ENCODE measurements at places on chromosomes 13 and 19.
A peak's percentile ranks its signal among the peaks of the same experiment; 100 is the strongest.

GRCh38 chr19:9857920-9858746 is 23.0 kb downstream of the PIN1 start:
- DNase-seq = peak; percentile 28

DNA sequence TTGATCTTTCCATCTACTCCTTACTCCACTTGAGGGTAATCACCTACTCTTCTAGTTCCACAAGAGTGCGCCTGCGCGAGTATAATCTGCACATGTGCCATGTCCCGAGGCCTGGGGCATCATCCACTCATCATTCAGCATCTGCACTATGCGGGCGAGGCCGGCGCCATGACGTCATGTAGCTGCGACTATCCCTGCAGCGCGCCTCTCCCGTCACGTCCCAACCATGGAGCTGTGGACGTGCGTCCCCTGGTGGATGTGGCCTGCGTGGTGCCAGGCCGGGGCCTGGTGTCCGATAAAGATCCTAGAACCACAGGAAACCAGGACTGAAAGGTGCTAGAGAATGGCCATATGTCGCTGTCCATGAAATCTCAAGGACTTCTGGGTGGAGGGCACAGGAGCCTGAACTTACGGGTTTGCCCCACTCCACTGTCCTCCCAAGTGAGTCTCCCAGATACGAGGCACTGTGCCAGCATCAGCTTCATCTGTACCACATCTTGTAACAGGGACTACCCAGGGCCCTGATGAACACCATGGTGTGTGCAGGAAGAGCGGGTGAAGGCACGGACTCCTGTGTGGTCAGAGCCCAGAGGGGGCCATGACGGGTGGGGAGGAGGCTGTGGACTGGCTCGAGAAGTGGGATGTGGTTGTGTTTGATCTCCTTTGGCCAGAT is 2.7 kb upstream of the KLK2 start:
- DNase-seq = no peak

- no peak for DNase-seq
Observed at GRCh38 chr13:32031815-32032370, 319 bp downstream of the FRY start.

- no peak for DNase-seq
Observed at GRCh38 chr19:18423258-18424020, 4.2 kb downstream of the SSBP4 start.

DNA sequence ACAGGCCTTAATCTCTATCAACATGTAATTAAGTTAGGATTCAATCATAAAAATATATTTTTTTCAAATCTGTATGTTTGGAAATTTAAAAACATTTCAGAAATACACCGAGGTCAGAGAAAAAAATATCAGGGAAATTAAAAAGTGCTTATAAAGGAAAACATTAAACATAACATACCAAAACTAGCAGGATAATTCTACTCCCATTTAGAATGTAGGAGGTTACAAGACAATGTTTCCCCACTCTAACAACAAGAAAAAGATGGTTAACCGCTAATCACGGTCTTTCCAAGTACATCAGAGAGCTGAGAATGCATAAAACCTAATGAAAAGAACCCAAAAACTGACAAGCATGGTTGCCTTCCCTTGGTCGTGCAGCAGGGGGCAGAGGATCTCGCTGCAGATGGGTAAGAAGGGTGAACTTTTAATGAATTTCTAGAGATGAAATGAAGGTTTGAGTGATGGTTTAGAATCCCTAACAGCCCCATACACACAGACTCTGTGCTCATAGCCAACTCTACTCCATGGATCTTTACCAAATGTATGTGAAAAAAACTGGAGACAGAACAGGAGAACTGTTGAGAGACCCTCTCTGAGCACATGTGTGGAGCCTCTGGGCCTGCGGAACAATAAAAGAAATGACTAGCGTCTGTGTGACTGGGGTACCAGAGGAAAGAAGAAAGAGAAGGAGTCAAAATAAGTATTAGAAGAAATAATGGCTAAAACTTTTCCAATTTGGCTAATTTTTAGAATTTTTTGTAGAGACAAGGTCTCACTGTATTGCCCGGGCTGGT is 51.3 kb upstream of the LSM14A start:
- peak; percentile 67 for DNase-seq

GRCh38 chr13:35729926-35730627 is 253.6 kb upstream of the MAB21L1 start:
- DNase-seq = no peak

DNA sequence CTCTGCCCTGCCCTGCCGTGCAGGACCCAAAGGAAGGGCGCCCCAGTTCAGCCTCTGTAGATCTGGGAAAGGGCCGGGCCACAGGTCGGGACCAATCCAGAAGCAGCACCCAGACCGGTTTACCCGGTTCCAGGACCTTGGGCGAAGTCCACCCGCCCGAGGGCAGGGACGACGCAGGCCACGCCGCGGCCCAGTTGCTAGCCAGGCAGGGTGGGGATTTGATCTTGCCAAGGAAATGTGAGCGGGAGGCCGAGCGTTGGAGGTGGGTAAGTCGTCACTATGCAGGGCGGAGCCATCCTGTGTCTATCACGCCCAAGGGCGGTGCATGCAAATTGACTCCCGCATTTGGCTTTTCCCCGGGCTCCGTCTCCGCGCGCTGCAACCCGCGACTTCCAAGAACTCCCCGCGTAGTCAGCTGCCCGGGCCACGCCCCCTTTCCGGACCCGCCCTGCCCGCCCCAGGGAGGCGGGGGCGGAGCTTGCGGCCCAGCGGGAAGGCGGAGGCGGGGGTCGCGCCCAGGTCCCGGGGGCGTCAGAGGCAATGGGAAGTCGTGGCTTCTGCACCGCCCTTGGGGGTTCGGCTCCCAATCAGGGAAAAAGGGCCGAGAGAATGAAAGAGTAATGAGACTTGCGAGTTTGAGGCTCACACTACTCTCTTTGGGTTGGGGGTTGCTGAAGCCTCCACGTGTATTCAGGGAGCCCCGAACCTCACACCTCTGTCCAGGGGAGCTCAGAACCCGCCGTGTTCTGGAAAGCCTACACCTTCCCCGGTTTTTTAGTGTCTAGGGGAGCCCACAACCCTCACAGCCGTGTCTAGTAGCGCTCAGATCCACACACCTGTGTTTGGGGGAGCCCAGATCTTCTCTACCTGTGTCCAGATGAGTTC is 12.8 kb downstream of the IER2 start:
- peak; percentile 96 for DNase-seq

GRCh38 chr13:23613596-23613995 is 43.4 kb downstream of the TNFRSF19 start:
- no peak for DNase-seq

GRCh38 chr13:31627097-31627845 is 112.1 kb upstream of the RXFP2 start:
- no peak for DNase-seq

DNA sequence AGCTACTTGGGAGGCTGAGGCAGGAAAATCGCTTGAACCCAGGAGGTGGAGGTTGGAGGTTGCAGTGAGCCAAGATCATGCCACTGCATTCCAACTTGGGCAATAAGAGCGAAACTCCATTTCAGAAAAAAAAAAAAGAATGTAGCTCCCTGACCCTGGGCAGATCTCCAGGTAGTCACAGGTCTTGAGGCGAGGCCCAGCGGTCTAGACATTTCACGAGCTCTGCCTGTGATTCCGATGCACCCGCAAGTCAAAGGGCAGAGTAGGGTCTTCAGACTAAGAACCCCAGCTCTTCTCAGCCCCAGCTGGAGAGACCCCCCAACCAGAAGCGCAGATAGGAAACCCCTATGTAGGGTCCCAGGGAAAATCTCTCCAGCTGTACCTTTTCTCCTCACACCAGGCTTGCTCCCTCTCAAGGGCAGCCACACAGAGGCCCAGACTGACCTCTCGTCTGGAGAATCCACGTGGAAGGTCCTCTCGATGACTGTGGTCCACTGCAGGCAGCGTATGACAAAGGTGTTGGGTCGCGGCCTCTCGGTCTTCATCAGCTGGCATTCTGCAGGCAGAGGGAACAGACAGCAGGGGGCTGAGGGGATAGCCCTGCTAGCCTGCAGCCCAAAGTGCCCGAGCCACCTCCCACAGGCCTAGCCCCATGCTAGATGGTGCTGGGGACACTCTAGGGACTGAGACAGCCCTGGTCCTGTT is 28.4 kb upstream of the CCNP start:
- DNase-seq = no peak

- no peak for DNase-seq
Observed at GRCh38 chr13:49082653-49083536, 107.2 kb downstream of the FNDC3A start.

DNA sequence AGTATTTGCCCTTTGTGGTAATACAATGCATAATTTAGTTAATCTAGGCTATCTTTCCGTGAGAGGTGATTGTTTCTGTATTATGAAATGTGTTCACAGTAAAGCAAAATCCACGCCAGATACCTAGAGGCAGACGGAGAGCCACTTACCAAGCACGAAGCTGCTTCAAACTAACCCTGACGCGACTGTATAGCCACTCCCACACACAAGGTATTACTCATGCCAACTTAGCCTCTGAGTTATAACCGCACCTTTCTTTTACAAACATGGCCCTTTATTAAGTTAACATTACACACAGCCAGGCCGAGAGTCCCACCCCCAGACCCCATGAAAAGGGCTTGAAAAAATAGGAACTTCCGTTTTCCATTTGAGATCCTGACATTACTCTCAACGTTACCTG is 185.7 kb downstream of the ABCC4 start:
- no peak for DNase-seq

DNA sequence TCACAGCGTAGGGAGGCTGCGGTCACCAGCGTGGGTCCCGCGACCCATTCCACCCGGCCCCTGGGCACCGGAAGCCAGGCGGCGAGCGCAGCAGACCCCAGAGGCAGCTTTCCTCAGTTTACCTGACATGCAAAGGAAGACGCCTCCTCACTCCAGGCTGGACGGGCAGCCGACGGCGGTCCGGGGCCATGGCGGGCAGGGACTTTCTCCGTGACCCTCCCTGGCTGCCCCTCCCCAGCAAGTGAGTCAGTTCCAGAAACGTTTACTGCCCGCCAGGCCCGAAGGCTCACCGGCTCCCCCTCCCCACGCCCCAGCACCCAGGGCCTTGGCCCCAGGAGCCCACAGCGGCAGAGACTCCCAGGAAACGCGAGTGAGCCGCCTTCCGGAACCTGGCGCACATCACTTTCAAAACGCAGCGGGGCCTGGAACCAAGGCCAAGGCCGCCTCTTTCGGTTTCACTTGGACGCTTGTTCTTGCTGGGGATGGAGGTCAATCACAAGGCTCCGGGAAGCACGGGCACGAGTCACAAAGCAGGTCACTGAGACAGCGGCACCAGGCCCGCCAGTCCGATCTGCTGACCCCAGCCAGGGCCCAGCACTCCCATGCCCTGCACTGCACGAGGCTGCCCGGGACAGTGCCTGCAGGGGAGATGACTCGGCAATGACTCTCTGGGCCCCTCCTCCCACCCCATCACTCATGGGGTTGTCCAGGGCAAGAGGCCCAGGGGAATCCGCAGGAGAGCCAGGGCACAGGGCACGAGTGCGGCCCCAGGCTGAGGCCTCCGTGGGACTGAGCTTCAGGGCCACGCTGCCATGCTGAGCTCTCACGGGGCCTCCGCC is 5.3 kb downstream of the SBNO2 start:
- peak; percentile 81 for DNase-seq

DNA sequence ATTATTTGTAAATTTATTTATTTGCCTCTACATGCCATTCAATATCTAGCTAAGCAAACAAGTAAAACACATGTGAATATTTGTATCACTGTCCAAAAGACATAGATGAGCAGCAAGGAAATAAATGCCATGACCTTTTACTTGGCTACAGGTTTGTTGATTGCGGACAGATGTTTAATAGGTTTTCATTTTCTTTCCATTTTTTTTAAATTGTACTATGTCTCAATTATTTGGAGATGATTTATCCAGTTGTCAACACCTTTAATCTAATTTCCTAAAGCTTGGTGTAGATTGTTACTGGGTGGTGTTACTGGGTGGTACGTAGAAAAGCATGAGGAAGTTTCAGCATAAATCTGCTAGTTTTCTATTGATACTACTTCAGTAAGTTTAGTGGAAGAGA is 560.6 kb upstream of the SPRY2 start:
- no peak for DNase-seq

GRCh38 chr13:39516096-39516495 is 86.9 kb downstream of the LHFPL6 start:
- no peak for DNase-seq

- DNase-seq = no peak
Observed at GRCh38 chr13:66886264-66886663, 343.9 kb downstream of the PCDH9 start.

DNA sequence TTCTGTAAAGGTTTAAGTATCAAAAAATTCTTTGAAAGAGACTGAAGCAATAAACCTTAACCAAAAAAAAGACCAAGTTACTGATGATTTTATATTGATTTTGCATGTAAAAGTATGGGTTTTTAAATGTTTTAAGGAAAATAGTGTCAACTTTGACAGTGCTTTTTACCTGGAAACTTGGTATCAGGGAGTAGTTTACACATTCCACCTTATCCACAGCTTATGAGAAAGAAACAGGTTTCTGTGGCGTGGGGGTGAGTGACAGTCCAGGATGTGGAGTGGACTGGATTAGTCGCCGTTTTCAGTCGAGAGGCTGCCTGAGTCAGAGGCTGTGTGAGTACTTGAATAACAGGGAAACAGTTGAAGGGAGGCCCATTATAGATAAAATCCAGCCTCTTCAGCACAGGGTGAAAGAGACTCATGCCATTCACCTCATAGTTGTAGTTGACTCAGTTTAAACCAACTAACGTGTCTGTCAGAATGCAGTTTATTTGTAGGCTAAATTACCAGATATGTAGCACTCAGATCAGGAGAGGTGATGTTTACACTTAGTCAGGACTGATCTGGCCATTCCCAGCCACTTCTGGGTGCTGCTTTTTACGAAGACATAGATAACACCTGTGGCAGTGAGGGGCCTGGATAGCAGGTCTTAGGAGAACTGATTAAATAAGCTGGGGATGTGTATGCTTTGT is 595 bp upstream of the GPR183 start:
- peak; percentile 89 for DNase-seq

- peak; percentile 37 for DNase-seq
Observed at GRCh38 chr19:8988204-8988603, 22.0 kb downstream of the MUC16 start.

DNA sequence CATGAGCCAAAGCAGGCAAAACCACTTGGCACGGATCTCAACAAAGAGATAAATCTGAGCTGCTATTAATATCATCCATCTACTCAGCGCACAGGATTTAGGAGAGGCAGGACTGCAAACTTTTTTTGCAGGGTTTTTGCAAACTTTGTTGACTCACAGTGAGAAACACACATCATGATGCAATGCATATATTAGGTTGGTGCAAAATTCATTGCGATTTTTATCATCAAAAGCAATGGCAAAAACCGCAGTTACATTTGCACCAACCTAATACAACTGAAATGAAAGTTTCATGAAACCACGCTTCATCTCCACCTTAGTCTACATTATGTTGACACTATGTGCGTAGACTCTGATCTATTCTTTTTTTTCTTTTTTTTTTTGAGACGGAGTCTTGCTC is 4.5 kb upstream of the NOVA2 start:
- no peak for DNase-seq

DNA sequence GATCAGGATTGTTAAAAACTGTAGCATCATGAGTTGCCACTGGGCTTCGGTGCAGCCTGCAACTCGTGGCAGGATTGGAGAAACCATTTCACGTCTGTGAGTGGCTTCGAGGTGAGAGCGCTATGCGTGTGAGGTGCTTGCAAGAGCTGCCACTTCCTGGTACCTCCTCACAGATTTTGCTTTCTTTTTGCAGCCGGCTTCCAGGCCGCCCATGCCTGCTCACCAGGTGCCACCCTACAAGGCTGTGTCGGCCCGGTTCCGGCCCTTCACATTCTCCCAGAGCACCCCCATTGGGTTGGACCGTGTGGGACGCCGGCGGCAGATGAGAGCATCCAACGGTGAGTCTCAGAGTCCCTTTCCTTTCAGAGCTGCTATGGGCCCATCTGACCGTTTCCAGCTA is 57.9 kb upstream of the C1QTNF9 start:
- DNase-seq = no peak

Data from suppressor macrophage treated with lipopolysaccharide for 1 hour (primary cell).